Mammary epithelial cell (primary cell): ENCODE measurements at places on chromosomes 12 and 14. TPM values are rescaled to one million over a fixed set of nuclear protein-coding genes. Genes with fewer than 3 reads are reported as not detected.

DNA sequence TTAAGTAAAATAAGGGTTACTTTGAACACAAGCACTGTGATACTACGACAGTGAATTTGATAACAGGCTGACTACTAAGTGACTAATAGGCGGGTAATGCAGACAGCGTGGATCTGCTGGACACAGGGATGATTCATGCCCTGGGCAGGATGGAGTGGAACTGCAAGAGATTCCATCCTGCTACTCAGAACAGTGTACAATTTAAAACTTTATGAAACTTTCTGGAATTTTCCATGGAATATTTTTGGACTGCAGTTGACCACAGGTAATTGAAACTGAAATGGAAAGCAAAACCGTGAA, 46.0 kb downstream of the YEATS4 start:
- DNase-seq: peak; percentile 86

The ATL1 gene
- polyA plus RNA-seq: 9.7 TPM

The ZFHX2 gene
- 0.06 TPM for polyA plus RNA-seq

GRCh38 chr14:22973217-22974032, 8.9 kb downstream of the AJUBA start:
- peak; percentile 57 for DNase-seq

- DNase-seq: no peak
Measured at GRCh38 chr12:66539431-66539830, 139.4 kb downstream of the GRIP1 start.

The OR4E2 gene
- polyA plus RNA-seq: not detected

DNA sequence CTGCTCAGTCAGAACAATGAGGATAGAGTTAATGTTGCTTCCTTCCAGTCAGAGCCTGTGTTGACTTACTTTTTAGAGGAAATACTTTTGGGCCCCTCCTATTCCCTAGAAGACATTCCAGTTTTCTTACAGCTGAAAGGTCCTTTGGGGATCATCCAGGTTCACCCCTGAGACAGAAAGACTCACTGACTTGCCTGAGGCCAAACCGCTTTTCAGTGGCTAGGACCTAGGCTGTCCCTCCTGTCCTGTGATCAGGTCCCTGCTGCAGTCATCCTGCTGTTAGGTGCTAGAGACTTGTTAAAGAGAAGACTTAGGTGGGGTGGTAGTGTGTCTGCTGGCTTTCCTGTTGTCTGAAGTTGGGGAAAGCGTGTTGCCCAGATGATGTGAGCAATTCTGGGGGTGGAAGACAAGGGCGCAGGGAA, 39.6 kb downstream of the SUSD6 start:
- DNase-seq: peak; percentile 67

DNA sequence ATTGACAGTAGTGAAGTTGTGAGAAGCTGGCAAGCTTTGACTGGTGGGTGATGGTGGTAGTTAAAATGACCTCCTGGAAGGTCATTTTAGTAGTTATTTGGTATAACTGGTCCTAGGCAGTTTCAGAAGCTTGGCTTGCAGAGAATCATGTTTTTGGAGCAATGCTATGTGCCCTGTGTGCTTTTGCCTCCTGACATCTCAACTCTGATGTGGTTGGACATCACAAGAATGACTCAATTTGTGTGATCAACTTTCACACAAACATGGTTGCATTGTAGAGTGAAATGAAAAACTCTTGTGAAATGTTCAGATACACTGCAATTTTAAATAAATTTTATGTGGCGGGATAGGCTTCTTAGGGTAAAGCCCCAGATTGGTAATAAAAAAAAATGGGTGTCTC, 8.3 kb upstream of the ABCD2 start:
- DNase-seq: no peak

The GPR132 gene
- polyA plus RNA-seq: not detected

The IGFBP6 gene
- 291 TPM for polyA plus RNA-seq

DNA sequence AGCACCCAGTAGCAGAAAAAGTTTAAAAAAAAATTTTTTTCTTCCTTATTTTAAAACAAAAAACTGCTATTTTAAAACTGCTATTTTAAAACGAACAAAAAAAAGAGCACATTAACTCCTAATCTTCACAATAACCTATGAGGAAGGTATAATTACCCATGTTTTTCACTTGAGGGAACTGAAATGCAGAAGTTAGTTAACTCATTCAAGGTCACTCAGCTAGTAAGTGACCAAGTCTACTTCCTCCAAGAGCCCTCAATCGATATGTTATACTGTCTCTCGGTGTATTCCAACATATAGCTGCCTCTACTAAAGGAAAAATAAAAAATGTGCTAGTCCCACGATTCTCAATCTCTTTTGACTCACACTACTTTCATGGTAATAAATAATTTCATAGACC, 7.8 kb downstream of the RPAP3 start:
- no peak for DNase-seq

- no peak for DNase-seq
Measured at GRCh38 chr12:12379831-12380730, 23.2 kb downstream of the BORCS5 start.

- no peak for DNase-seq
Measured at GRCh38 chr12:123150275-123150743, 581 bp downstream of the PITPNM2 start.

DNA sequence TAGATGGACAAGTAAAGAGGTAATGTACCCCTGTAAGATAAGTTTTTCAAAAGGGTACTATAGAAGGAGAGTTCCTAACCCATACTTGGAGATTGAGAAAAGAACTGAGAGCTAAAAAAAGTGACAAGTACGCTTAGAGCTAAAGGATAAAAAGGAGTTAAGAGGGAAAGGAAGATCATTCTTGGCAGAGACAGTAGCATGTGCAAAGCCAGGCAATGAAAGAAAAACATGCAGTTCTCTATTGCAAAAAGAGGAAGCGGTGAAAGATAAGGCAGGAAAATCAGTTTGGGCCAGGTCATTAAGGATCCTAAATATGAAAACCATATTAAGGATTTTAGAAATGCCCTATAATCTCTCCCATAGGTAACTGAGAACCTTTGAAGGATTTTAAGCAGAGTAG, 500.4 kb upstream of the GARIN6 start:
- DNase-seq: no peak

GRCh38 chr14:68250927-68251768, 431.6 kb downstream of the RAD51B start:
- peak; percentile 23 for DNase-seq

- DNase-seq: peak; percentile 87
Measured at GRCh38 chr14:52279408-52279807, 11.9 kb downstream of the PTGDR start.

The AKAP5 gene
- 0.03 TPM for polyA plus RNA-seq

The OTUB2 gene
- 4.6 TPM for polyA plus RNA-seq

DNA sequence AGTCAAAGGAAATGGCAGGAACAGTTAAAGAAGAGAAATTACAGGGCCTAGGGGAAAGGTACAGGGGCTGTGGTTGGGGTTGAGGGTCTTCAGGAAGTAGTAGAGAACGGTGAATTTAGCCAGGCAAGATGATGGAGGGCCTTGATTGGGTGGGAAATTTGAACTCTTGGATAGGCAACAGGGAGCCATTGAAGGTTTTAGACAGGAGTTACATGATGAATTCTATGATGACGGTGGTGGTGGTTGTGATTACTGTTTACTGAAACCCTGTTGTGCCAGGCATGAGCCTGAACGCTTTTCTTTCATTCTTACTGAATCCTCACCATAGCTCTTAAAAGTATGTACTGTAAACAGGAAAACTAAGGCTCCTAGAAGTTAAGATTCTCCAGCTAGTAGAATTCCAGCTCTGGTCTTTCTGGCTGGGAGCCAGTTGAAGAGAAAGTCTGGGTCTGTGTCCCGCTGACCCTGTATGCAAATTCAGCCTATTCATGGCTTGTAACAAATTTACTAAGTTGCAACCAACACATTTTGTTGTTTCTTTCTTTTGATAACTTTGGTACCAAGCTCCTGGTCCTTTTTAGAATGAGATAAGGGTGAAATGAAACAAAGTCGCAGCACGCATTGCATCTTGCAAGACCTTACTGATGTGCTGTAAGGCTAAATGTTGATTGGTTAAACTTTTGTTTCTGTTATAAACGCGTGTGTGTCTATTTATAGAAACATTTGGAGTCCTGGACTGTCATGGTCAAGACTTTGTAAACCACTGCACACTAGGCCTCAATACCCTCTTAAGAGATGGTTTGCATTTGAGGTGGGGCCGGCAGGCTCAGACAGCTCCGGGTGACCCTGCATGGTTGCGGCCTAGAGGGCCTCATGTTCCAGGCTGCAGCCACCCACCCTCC, 6.0 kb downstream of the ORAI1 start:
- no peak for DNase-seq
